ENCODE measurements at places on chromosomes 1 and 21. TPM values are rescaled to one million over a fixed set of nuclear protein-coding genes. Genes with fewer than 3 reads are reported as not detected.
A peak's percentile ranks its signal among the peaks of the same experiment; 100 is the strongest.

DNA sequence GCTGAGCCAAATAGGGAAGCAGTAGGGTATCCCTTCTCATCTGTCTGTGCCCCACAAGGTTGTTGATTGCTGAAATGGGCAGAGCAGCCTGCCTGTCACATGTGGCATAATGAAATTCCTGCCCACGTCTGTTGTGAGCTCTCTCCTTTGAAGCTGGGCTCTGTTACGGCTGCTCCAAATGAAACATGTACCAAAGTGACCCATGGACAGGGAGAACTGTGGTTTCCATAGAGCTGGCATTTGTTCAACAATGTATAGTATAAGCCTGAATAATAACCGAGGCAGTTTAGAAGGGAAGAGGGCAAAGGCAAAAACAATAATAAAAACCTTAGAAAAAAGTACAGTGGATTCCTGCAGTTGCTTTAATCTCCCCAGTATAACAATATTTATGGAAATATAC is 149.7 kb downstream of the LYPLAL1 start:
- peak overlapping the region; percentile 44 for H3K4me3 ChIP-seq
- H3K27me3 ChIP-seq, result no peaks in the 10 kb centered on the region
- peaks cover 34% of the 10 kb centered on the region for H3K4me1 ChIP-seq

DNA sequence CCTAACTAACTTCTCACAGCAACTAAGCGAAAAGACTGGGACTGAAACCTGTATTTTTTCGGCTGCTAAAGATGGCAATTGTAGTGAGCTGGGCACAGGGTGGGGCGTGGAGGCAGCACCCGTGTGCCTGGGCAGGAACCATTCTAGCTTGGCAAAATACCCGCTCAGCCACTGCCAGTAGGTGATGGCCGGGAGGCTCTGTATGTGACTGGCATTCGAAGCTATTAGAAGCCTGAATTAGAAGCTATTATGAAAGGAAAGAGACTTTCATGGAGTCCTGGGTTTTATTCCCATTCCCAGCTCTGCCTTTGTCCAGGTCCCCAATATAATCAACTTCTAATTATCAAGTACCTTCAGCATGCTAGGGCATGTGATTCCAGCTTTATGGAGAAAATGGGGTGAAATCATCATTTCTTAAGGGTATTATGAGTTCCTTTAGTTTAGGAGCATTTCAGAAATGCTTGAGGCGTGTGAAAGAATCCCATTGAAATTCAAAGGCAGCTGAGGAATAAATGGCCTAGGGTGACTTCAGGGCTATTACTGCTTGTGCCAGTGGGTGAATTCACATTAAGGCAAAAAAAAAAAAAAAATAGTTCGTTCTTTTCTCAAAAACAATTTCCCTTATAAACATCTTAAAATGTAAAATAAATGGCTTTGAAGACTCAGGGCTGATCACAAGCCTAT is 125.6 kb downstream of the KCNN3 start:
- no peak for DNase-seq
- no peaks in the 10 kb centered on the region for H3K36me3 ChIP-seq
- no peak overlapping the region for H3K27ac ChIP-seq
- H3K27me3 ChIP-seq, result peaks cover 83% of the 10 kb centered on the region
- H3K4me3 ChIP-seq, result no peak overlapping the region

DNA sequence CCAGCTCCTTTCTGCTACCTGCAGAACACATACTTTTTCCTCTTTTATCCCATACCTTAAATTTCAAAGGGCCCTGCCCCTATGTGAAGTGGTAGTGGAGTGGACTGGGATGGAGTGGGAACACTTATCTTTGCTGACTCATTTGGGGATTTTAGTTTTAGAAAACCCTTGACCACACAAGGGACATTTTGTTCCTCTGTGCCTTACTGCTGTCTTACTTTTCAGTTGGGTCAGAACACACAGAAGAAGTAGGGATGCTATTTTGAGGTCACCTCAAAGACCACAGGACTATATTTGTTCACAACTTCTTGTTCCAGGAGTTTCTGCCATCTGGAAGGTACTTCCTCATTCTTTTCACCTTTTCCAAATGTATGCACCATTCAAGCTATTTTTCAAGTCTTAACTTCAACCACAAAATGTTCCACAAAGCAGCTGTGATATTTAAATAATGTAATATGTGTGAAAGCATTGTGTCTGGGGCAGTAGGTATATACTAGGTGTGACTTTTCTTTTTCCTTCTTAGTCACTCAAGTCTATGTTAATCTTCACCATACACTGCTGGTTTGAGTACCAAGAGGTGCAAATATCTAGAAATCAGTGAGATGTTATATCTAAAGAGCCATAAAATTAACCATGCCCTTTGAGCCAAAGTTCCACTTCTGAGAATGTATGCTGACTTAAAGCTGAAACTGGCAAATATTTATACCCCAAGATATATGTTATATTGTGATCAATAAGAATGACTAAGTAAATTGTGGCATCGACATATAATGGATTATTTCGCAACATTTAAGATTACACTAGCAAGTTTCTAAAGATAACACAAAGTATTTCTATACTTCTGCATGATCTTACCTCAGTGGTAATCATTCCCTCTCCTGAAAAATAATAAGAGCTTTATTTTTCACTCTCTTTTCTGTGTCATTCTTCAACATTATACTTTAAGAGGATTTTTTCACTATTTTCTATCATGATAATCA is 308.5 kb downstream of the MRPL39 start:
- no peak overlapping the region for H3K27ac ChIP-seq
- H3K4me3 ChIP-seq, result no peak overlapping the region
- no peaks in the 10 kb centered on the region for H3K4me1 ChIP-seq
- H3K36me3 ChIP-seq, result no peaks in the 10 kb centered on the region
- no peaks in the 10 kb centered on the region for H3K27me3 ChIP-seq

Gene DPH5
- 32.8 TPM for total RNA-seq

- H3K27me3 ChIP-seq, result no peaks in the 10 kb centered on the region
- no peak overlapping the region for H3K27ac ChIP-seq
- H3K4me3 ChIP-seq, result no peak overlapping the region
- peaks cover 17% of the 10 kb centered on the region for H3K4me1 ChIP-seq
- no peaks in the 10 kb centered on the region for H3K36me3 ChIP-seq
Measured at GRCh38 chr1:19797827-19798226, 1.9 kb downstream of the TMCO4 start.

DNA sequence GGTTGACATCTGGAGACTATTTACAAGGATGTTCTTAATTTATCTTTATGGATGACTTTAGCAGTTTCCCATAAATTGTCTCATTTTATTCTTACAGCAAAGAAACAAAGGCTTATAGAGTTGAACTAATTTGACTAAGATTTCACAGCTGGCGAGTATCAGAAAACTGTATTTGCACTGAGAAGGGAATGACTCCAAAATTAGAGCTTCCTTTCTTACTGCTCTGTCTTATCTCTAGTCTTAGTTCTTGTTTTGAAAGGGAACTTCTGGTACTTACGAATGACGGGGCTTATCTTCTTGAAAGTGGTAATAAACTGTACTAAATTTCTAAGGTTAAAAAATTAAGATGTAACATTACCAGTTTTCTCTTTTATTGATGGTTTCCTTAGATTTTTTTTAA is 13.6 kb downstream of the CNST start:
- H3K27me3 ChIP-seq, result no peaks in the 10 kb centered on the region
- peaks cover 3% of the 10 kb centered on the region for H3K36me3 ChIP-seq
- no peak overlapping the region for H3K4me3 ChIP-seq
- DNase-seq, result no peak
- H3K27ac ChIP-seq, result no peak overlapping the region

DNA sequence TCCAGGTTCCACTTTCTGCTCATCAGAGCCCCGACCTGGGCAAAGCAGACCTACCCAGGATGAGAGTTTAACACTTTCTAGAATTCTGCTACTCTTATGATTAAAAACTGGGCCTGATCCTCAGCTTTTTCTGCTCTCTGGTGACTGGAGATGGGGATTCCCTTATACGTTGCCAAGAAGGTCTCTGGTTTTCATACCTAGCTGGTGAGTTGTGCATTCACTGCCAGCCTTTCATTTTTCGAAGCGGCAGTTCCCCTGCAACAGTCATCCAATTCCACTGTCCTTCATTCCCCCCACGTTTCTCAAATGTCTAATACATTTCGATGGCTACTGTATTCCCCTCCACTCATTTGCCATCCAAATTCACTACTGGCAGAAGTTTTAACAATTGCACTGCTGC is 135.3 kb downstream of the ADSS2 start:
- H3K4me3 ChIP-seq, result no peak overlapping the region
- DNase-seq, result no peak
- peaks cover 8% of the 10 kb centered on the region for H3K4me1 ChIP-seq
- no peaks in the 10 kb centered on the region for H3K36me3 ChIP-seq

DNA sequence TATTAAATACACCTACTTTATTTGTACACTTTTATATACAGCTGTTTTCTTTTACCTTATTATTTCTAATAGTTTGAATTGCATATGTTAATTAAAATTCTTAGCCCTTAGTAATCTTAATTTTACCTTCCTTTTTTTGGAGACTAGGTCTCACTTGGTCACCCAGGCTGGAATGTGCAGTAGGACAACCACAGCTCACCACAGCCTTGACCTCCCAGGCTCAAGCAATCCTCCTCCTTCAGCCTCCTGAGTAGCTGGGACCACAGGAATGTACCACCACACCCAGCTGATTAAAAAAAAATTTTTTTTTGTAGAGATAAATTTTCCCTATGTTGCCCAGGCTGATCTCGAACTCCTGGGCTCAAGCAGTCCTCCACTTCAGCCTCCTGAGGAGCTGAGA is 15.0 kb upstream of the SDC3 start:
- H3K27ac ChIP-seq, result no peak overlapping the region
- H3K4me3 ChIP-seq, result no peak overlapping the region
- no peak for DNase-seq
- H3K27me3 ChIP-seq, result no peaks in the 10 kb centered on the region
